ENCODE measurements at places on chromosomes 6 and 20.

- no peak for DNase-seq
These were observed 2.6 kb downstream of the VGLL2 start for GRCh38 chr6:117267766-117268534.

DNA sequence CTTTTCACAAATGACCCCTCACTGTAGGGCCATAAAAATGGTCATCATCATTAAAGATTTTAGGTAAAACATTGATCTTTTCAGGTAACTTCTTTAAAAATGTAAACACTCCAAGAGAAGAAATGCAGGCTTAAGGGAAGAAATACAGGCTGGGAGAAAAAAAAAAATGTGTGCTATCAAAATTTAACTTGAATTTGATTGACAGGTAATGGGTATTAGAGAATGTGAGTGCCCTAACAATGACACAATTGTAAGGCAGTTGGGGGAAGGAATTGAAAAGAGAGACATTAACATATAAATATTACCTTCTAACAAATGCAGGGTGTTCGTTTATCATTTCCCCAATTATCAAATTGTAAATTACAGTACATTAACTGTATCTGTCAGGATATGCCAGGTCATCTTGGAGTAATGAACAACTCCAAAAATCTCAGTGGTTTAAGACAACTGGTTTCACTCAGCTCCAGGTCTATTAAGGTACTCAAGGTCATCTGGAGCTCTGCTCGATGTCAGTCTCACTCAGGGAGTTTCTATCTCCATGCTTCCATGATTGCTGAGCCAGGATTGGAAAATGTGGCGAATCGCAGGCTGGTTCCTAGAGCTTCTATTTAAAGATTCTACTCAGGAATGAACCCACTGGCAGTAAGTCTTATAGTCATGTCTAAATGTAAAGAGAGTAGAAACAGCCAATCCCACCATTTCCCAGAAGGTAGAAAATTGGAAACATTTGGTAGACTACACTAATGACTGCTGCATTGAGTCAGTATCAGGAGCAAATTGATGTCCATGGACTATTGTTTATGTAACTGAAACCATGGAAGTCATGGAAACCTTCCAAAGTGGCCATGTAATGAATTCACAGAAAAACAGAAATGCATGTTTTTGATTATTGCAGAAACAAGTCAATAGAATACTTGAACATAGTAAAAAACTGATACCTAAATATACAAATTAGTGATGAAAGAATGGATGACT, 55.6 kb downstream of the FRK start:
- DNase-seq = no peak

DNA sequence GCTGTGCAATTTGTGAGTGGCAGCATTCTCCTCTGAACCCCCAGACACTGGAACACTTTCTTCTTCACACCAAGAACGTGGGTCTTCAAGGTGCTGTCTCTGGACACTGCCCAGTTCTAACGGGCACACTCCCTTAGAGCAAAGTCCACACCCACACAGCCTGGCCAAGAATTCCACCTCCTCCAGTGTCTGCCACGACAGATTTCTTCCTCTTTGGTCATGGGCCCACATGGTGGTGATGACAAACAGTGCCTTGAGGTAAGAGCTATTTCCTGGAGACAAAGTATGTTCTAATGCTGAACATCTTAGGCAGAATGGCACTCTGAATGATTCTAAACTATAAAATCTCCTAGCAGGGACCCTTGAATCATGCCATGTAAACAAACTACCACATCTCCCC, 25.5 kb upstream of the SSTR4 start:
- DNase-seq = no peak

DNA sequence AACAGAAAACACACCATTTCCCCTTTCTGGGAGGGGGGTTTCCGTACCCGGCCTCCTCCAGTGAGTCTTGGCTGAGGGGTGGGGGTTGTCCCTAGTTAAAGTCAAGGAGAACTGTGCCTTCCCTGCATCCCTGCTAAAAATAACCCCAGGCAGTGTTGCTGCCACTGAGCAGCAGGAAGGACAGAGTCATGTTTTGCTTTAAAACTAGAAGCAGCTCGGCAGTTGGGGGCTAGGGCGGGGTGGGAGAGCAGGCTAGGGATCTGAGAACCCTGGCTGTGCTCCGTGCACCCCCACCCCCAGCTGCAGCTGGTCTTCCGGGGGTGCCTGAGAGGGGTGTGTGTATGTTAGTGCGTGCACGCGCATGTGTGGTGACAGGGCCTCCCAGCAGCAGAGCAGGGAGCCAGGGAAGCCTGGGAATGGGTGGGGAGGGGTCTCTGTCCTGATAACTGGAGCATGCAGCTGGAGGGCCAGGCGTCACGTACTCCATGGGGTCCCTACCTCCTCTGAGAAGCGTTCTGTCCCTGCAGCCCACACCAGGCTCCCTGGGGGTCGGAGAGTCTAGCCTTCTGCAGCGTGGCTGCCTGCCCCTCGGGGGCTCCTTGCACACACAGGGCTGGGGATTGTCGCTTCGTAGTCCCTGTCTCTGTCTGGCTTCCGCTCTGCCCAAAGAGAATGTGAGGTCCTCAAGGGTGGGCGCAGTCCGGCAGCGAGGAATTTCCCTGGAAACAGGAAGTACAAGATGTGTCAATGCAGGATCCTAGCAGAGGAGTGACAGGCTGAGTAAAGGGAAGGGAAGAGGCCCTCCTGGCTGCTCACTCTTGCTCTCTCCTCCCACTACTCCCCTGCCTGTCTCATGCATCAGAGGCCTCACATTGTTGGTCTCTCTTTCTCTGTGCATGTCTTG, 16.8 kb upstream of the ARMC12 start:
- DNase-seq = no peak

DNA sequence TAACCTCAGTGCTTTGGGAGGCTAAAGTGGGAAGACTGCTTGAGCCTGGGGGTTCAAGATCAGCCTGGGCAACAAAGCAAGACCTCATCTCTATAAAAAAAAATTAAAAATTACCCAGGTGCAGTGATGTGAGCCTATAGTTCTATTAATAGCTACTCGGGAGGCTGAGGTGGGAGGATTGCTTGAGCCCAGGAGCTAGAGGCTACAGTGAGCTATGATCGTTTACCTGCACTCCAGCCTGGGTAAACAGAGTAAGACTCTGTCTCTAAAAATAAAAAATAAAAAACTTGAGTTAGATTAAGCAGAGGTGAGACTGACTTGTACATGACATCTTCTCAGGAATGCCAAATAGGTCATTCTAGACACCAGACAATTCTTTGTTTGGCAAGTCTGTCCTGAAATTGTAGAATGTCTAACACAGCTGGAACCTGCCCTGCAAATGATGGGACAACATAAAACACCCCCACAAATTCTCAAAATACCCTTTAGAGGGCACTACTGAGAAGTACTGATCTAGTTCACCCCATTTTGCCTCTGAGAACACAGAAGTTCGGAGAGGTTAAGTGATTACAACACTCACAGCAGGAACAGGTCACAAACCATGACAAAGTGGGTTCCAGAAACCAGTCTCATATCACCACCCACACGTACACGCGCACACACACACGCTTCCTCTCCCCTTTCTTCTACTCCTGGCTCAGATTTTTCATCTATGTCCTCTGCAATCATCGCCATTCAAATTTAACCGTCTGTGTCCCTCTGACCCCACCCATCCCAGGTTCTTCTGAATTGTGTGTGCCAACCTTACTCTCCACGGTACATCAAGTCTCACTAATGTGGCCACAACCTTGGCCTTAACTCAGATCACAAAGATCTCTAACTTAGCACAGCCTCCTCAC, 38.3 kb downstream of the ARHGAP18 start:
- no peak for DNase-seq

DNA sequence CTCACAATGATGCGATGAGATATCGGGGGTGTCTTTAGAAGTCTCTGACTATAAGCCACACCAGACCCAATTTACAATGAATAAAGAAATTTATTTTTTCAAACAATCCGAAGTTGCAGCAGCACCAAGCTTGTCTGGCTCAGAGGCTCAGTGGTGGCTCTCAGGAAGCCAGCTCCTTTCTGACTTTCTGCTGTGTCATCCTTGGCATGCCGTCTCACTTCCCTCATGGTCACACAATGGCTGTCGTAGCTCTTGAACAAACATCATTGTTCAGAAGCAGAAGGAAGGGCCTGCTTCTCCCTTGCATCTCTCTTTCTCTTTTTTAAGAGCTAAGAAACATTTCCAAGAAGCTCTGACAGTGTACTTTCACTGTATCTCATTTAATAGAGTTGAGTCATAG, 299.0 kb downstream of the DOK5 start:
- DNase-seq = no peak

- no peak for DNase-seq
These were observed 29.8 kb downstream of the NCOA3 start for GRCh38 chr20:47531458-47531857.

DNA sequence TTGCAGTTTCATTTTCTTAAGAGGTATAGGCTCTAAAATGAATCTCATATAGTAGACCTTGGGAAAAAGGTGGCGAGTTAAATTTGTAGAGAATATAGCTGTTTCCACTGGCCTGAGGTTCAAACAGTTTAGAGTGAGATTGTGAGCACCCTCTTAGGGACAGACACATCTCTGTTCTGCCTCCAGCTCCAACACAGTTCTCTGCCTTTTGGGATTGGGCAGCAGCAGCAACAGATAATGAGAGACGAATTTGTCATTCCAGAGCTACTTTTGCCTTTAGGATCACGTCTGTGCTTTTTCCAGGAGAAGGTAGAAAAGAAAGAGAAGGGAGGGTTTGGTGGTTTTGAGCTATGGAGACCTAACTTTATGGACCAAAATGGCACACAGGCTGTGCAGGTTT, 289.4 kb downstream of the PRL start:
- DNase-seq = no peak

DNA sequence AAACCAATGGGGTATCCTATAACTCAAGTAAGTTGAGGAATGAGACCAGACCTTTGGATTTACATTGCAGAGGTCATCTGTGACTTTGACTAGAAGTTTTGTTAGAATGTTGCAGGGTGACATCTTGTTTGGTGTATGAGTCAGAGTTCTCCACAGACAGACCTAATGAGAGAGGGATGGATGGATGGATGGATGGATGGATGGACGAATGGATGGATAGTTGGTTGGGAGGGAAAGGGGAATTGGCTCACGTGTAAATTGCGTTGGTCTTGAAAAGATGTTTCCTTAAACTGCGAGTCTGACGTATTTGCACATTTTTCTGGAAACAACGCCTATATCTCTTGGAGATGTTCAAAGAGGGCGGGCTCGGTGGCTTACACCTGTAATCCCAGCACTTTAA, 1.0 kb upstream of the MTRES1 start:
- DNase-seq = no peak

GRCh38 chr6:163226836-163227485, 187.6 kb upstream of the QKI start:
- no peak for DNase-seq

DNA sequence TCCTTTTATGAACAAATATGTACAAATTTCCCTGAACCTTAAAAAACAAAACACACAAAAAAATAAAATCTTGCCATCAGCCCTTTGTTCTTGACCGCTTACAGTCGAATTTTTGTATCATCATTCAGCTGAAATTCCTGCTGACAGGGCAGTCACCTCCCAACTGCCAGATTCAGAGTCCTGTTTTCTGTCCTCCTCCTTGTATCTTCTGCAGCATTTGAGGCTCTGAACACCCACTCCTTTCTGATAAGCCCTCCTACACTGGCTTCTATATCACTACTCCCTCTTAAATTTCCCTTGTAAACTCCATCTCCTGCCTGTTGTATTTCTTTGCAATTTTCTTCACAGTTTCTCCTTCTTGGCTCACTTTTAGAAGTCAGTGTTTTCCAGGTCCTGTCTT, 77.8 kb upstream of the CCN6 start:
- DNase-seq = no peak

GRCh38 chr20:53716395-53716794, 122.8 kb upstream of the ZNF217 start:
- DNase-seq = no peak

GRCh38 chr20:37295595-37295994, 6.1 kb downstream of the MANBAL start:
- no peak for DNase-seq

DNA sequence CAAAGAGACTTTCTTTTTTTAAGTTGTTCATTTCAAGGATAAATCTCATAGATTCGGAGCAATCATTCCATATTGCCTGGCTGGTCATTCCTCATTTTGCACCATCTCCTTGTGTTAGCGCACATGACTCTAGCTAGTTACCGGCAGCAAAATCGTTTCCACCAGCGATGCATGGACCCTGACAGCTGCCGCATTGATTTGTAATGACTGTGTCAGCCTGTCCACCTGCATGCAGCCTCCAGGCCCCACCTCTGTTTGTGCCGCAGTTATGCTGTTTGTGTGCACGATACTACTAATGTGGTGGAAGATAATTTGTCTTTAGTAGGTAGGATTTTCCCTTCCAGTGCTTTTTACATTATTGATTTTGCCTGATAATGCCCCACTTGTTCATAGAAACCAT, 164.0 kb downstream of the TBC1D7 start:
- no peak for DNase-seq

- no peak for DNase-seq
These were observed 59.8 kb upstream of the RREB1 start for GRCh38 chr6:7047966-7048365.

GRCh38 chr20:53359425-53359824, 234.2 kb downstream of the ZNF217 start:
- no peak for DNase-seq

DNA sequence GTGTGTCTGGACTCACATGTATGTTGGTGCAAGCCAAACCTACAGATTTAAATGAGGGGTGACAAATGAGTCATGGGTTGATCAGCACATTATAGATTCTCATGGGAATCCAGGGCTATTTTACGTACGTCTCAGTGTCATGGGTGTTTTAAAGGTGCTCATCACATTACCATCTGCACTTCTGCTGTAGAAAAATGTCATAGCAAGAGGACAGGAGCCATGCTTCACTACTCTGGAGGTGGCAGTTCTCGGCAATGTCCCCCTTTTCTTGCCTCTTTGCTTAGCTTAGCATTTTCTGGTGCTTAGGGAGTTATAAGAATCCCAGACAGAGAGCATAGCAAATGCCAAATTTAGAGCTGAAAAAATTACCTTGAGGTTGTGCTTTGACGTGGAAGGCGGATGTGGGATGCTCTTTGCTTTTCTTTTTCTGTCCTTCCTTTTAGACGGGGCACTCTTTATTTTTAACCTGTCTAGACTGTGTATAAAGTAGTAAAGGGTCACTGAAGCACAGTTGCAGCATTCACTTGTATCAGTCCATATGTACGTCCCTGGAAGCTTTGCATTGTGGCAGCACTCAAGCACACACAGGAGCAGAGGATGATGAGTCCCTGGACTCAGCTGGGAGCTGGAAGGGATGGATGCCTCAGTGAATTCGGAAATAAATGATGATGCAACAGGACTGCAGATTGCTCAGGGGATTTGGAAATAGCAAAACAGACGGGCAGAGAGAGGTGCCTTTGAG, 139.7 kb downstream of the SYNDIG1 start:
- no peak for DNase-seq

GRCh38 chr20:25078662-25079061, 3.3 kb downstream of the VSX1 start:
- DNase-seq = no peak

DNA sequence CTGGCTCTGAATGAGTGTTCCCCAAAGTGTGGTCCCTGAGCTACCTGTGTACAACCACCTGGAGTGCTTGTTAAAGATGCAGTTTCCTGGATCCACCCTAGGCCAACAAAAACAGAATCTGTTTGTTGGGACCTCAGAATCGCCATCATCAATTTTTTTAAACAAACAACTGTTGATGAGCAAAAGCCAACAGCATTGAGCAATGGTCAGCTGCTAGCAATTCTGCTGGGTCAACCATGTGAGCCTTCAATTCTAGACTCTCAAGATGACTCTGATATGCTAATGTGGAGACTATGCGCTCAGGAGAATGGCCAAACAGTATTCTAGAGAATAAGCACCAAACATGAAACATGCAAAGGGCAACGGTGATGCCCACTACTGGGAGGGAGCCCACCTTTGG, 64.4 kb upstream of the IYD start:
- no peak for DNase-seq
